ENCODE measurements at places on chromosomes 1 and 21. TPM values are rescaled to one million over a fixed set of nuclear protein-coding genes. Genes with fewer than 3 reads are reported as not detected.

The ZSWIM5 gene
- polyA plus RNA-seq: 0.07 TPM

The PLPPR4 gene
- 17.6 TPM for polyA plus RNA-seq

The C1orf185 gene
- not detected for polyA plus RNA-seq

The HSD3B2 gene
- not detected for polyA plus RNA-seq

The KRTAP19-3 gene
- polyA plus RNA-seq: not detected

The SLC22A15 gene
- polyA plus RNA-seq: 6.4 TPM

The PGBD5 gene
- polyA plus RNA-seq: 0.07 TPM

The CRNN gene
- polyA plus RNA-seq: not detected

The DLGAP3 gene
- polyA plus RNA-seq: not detected
